Daoy (cell line): ENCODE measurements at places on chromosomes 3 and 15. TPM values are rescaled to one million over a fixed set of nuclear protein-coding genes. Genes with fewer than 3 reads are reported as not detected.

The SOX2 gene
- 3.1 and 4.3 TPM in 2 replicates for total RNA-seq

The TRPM1 gene
- total RNA-seq: not detected in 2 replicates

The SORD gene
- 52.6 and 55.1 TPM in 2 replicates for total RNA-seq

The BLOC1S6 gene
- 67.6 and 73.1 TPM in 2 replicates for total RNA-seq

The GOLGA8T gene
- 1.5 TPM in 1 of 2 replicates, not detected in the other for total RNA-seq

The CDHR4 gene
- not detected in 2 replicates for total RNA-seq

The GOLGA8N gene
- 0.23 and 0.51 TPM in 2 replicates for total RNA-seq

The EEFSEC gene
- total RNA-seq: 1.4 and 4.4 TPM in 2 replicates

The LRRC2 gene
- 0.36 and 0.40 TPM in 2 replicates for total RNA-seq

The SCAMP5 gene
- total RNA-seq: 1.8 and 7.4 TPM in 2 replicates

The SLC28A2 gene
- not detected in 2 replicates for total RNA-seq

The APBA2 gene
- total RNA-seq: 21.5 and 27.5 TPM in 2 replicates

The C3orf70 gene
- 3.6 and 4.7 TPM in 2 replicates for total RNA-seq

The DUOXA2 gene
- 0.15 TPM in 1 of 2 replicates, not detected in the other for total RNA-seq

The GUCA1C gene
- total RNA-seq: not detected in 2 replicates

The ZNF717 gene
- total RNA-seq: 4.3 and 5.0 TPM in 2 replicates

The HYAL3 gene
- total RNA-seq: 2.6 and 3.7 TPM in 2 replicates

The ETFA gene
- total RNA-seq: 104 and 110 TPM in 2 replicates

The ACKR4 gene
- total RNA-seq: not detected in 2 replicates

The IL12A gene
- 0.51 TPM in 1 of 2 replicates, not detected in the other for total RNA-seq

The TJP1 gene
- total RNA-seq: 25.2 and 29.4 TPM in 2 replicates

The TNFSF10 gene
- total RNA-seq: 23.8 and 30.8 TPM in 2 replicates

The ZIC1 gene
- total RNA-seq: 10.3 and 19.5 TPM in 2 replicates

The PPP1R14D gene
- not detected in 2 replicates for total RNA-seq

The KCNAB1 gene
- total RNA-seq: 2.6 TPM in 1 of 2 replicates, not detected in the other

The RBPMS2 gene
- 0.06 TPM in 1 of 2 replicates, not detected in the other for total RNA-seq

The CPNE9 gene
- total RNA-seq: not detected in 2 replicates

The GCNT3 gene
- total RNA-seq: not detected in 2 replicates

The RTP3 gene
- not detected in 2 replicates for total RNA-seq

The PRICKLE2 gene
- 7.9 and 13.0 TPM in 2 replicates for total RNA-seq

The DAPK2 gene
- 1.5 and 1.9 TPM in 2 replicates for total RNA-seq
